ENCODE measurements at places on chromosomes 6 and 20. TPM values are rescaled to one million over a fixed set of nuclear protein-coding genes. Genes with fewer than 3 reads are reported as not detected.
A peak's percentile ranks its signal among the peaks of the same experiment; 100 is the strongest.

DNA sequence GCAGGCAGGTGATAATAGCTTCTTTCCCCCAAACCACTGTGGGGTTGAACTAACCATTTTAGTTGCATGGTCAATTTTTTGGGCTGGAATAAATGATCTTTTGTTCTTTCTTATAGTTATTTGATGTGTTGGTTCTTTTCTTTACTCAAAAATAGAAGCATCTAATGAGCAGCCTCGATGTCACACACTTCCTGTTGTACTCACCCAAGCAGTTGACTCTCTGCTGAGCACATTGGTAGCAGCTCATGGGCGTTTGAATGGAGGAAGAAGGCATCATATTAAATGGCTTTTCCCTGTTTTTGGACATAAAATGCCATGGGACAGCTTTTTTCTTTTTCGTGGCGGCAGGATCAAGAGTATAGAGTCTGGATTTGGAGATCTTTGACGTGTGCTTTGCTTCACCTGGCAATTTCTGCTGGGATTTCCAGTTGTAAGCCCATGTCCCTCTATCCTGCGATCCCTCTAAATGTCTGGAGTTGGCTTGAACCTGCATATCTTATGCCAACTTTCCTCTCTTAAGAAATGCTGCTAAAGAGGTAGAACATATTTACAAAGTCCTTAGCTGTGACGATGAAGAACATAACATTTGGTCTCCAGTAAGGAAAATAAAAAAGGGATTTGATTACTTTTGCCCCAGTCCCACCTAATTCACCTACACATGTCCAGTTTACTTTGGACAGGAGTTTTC lies 268.3 kb downstream of the PRL start:
- peak; percentile 63 for DNase-seq

DNA sequence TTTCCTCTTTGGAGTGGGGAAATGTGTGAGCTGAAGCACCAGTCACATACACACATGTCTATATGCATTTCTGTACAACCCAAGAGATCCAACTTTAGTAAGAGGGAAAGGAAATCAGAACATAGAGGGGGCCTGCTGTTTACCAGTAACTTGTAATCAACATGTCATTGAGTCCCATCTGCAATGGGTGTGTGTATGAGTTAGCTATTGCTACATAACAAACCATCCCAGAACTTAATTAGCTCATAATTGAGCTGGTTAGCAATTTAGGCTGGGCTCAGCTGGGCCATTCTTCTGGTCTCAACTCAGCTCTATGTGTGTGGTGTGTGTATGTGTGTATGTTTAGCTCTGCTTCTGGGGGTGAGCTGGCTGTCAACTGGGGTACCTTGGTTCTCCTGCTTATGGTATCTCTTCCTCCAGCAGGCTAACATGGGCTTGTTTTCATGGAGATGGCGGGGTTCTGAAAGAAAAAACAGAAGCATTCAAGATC lies 10.3 kb upstream of the RPP40 start:
- DNase-seq: no peak

DNA sequence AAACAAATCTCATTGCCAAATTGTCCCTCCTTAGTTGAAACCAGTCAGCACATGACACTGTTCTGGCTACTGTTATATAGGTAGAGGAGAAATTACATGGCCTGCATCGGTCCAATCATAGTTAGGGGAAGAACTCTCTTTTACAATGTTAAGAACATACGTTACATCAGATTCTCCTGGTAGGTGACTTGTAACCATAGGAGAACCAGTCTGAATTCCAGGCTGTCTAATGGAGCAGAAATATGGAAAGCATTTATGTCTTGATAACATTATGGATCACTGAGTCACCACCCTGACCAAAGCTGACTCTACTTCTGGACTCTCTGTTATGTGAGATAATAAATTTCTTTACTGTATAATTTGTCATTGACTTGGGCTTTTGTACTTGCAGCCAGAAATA lies 40.9 kb downstream of the HTR1E start:
- DNase-seq: no peak

GRCh38 chr6:69456086-69456485 lies 340.7 kb downstream of the LMBRD1 start:
- DNase-seq: no peak

DNA sequence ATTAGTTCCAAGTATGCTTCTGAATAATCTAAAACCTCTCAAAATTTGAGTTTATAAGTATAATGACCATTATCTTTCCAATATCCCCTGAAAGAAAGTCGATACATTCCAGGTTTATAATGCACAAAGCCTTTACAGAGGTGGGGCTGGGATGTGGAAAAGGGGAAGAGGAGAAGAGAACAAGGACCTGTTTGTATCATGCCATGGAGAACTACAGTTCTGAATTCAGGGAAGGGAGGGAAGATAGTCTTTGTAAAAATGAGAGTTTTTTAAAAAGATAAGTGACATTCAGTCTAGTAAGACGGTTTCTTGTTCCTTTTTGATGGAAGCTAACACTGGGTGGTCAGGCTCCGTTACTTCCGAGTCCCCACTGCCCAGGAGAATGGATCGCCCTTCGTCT lies 26.1 kb downstream of the ZBTB2 start:
- no peak for DNase-seq

DNA sequence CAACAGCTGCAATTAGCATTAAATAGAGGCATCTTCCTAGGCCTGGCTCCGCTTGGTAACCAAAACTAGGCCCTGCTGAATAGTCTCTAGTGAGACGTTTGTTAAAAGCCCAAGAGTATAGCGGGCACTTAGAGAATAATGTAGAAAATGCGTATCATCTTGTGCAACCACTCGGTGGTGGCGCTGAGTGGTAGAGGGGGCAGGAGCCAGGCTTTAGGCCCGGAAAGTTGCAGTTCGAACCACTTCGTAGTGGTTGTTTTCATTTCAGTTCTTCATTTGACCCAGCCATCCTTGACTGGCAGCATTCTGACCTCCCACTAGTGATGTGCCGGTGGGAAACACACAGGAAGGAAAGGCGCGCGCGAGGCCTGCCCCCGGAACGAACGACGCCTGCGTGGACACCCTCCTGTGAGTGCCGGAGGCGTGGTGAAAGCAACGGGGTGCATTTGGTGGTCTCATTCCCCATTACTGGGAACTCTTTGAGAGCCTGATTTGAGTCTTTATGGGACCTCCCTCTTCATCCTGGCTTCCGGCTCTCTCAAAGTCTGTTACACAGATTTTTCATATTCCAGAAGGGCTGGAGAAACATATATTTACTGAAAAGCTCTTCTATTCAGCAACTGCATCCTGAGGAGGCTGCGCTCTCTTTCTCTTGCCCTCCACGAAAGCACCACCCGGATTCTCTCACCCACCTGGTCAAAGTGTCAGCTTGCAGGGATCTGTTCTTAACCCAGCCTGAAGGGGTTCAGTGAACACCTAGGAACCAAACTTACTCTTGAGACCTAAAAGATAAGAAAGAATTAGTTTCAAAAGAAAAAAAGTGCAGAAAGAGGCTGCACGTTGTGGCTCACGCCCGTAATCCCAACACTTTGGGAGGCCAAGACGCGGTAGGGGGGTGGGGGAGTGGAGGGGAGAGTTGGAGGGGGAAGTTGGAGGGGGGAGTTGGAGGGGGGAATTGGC lies 18.2 kb downstream of the GPX5 start:
- DNase-seq: peak; percentile 72

- DNase-seq: peak; percentile 71
Measured at GRCh38 chr6:133835901-133836300, 53.0 kb upstream of the TCF21 start.

DNA sequence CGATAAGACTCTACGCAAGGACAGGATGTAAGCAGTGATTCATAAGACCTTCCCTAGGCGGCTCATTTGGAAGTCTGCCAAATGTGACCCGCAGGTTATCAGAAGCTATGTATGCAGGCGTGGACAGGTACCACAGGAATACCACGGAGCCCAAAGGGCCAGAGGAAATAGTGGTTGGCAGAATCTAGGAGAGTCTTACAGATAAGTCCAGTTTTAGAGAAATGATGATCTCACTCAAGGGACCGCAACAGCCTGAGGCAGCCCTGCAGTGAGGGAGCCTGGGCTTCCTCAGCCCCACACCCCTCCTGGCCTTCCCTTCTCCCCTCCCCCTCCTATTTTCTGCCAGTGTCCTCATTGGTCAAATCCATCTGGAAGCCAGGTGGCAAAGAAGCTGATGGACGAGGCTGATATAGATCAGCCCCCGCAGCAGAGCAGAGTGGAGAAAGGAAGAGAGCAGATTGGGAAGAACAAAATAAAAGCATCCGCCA lies 110.6 kb downstream of the FNDC1 start:
- DNase-seq: no peak

DNA sequence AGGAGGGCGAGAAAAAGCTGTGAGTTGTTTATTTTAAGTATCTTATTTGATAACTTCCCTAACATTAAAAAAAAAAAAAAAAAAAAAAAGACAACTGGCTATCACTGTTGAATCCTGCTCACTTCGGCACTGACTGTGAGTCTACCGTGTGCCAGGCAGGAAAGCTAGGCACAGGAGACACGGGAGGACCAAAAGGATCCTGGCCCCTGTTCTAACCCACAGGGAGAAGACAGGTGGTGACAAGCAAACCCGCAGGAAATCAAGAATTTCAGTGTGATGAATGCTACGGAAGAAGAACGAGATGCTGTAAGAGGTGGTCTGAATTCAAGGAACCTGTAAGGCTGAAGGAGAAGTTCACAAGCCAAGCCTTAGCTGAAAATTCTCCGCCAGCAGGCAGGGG lies 94.7 kb upstream of the NFATC2 start:
- no peak for DNase-seq

DNA sequence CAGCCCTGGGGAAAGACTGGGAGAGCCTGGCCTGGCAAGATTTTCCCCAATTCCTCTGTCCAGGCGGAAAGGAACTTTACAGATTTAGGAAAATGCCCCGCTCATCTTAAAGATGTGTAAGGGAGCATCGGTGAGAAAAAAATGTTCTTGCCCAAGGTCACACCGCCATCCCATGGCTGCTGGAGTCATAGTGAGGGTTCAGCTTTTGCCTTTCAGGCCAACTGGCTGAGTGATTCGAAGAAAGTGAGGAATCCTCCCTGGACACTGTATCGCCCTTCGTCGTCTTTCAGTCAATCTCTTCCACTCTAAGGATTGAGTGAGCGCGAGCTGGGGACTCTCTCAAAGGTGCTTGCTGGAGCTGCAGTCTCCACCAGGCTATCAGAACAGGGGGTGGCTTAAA lies 1.4 kb downstream of the WFDC2 start:
- DNase-seq: no peak

- no peak for DNase-seq
Measured at GRCh38 chr6:5950361-5950785, 56.4 kb downstream of the NRN1 start.

GRCh38 chr6:26200918-26201721 lies 113.9 kb downstream of the HFE start:
- DNase-seq: no peak

DNA sequence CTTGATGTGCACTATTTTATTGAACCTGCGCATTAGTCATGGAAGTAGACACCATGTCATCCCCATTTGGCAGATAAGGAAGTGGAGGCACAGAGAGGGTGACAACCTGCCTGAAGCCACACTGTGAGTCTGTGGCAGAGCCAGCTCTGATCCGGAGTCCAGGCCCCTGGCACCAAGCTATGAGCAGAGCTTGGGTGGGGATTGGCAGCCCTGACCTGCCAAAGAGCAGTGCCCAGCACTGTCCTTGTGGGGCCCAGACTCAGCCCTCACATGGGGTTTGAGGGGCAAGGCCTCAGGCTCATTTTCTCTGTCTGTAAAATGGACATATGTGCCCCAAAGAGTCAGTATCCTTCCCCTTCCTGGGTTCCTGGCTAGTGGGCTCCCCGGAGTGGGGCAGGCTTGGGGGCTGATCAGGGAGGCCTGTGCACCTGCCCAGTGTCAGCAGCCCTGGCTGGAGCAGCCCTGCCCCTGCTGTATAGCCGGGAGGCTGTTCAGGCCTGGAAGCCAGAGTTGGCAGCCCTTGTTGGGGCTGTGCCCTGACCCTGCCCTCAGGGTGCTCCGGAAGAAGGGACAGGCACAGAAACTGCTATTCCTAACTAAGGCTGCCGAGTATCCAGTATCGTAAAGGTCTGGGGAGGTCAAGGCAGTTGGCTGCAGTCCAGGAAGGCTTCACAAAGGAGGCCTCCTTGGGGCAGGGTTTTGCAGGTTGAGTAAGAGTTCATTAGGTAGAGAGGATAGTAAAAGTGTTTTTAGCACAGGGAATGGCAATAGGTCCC lies 38.7 kb downstream of the TGM2 start:
- DNase-seq: no peak

DNA sequence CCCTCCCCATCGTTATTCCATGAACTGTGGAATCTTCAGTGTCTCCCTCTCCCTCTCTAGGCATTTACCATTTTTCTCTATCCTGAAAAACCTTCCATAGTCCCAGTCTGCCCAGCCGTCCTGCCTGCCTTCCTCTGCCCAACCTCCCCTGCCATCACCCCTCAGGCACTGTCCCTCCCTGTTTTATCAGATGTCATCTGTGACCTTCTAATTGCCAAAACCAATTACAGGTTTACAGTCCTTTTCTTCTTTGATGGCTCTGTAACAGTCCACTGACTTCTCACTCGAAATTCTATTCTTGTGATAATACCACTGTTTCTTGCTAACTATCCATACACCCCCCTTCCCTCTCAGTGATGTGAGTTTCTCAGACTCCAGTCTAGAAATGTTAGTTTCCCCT lies 2.3 kb upstream of the SLC23A2 start:
- no peak for DNase-seq

DNA sequence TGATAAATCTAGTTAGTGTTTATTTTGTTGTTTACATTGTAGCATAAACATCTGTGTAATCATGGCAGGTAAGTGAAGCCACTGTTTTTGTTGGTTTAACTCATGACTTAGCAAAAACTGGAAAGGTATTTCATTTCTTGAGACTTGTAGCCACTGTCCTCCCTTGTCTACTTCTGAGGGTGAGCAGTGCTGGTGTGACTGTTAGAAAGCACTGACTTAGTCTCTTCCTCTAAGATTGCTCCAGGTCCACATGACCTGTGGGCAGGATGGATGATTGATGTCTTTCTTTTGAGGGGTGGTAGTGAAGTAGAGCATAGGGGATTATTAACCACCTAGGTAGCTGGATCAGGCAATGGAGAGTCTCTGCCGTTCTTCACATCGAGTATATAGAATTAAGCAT lies 203.8 kb downstream of the ARID1B start:
- DNase-seq: no peak

- DNase-seq: no peak
Measured at GRCh38 chr20:62162765-62163484, 19.4 kb downstream of the SS18L1 start.

- no peak for DNase-seq
Measured at GRCh38 chr6:47093169-47093568, 51.0 kb upstream of the ADGRF1 start.

DNA sequence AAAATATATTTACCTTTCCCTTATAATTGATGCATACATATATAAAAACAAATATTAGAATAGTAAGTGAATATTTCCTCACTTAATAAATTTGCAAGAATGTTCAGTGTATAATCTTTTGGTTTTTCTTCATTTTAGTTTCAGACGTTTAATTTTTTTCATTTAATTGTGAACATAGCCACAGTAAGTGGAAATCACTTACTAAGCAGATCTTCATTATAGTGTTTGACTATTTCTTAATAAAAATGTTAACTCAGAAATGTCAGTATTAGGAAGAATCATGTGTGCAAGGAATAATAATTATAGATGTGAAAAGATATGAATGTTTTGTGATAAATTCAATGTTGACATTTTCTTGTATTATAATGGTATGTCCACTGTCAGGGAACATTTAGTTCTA lies 27.4 kb downstream of the STXBP5 start:
- DNase-seq: no peak

The C4A gene
- polyA plus RNA-seq: 48.3 TPM

The RAMACL gene
- polyA plus RNA-seq: 0.30 TPM

The CST4 gene
- polyA plus RNA-seq: not detected

The MOXD1 gene
- polyA plus RNA-seq: 4.6 TPM
